ENCODE measurements at places on chromosomes 4 and X.
A peak's percentile ranks its signal among the peaks of the same experiment; 100 is the strongest.

DNA sequence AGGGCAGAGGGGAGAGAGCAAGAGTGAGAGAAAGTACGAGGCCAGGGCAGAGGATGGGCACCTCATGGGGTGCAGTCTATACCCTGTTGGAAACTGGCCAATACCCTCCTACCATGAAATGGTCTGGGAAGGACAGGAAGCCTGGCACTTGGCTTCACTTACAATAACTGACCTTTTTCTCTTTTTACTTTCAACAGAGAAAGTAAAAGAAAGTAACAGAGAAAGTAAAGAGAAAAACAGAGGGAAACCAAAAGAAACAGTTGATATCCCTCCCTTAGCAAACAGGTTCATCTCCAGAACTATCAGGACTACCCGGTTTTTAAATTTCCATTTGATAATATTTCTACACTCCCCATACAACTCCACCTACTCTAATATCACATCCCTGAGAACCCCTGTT, 20.6 kb downstream of the ARL13A start:
- no peak for DNase-seq

DNA sequence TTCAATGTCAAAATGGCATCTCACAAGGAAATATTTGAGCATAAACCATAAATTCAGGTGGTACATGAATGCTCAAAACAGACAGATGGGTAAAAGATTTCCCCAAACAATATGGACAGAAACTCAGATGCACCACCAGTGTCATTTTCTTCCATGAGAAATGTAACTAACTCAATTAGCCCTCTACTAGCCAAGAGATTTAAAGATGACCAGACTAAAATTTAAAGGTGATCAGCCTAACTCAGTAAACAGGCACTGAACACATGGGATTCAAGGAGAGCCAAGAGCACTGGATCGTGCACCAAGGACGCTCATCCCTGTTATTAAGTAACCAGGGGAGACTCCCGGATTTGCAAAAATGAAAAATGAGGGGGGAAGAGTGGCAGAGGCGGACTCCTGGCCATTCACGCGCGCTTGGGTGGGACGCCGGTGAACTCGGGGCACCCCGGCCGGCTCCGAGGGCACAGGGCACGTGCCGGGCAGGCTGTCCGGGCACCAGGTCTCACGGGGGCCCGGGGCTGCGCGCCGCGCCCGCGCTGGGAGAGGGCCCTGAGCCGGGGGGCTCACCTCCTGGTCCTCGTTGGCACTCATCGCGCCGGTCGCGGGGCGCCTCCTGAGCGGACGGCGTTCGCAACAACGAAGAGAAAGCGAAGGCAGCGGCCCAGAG, 490 bp downstream of the RWDD4 start:
- DNase-seq, result peak; percentile 77

- no peak for DNase-seq
Measured at GRCh38 chr4:139189972-139190371, 13.0 kb upstream of the ELF2 start.

DNA sequence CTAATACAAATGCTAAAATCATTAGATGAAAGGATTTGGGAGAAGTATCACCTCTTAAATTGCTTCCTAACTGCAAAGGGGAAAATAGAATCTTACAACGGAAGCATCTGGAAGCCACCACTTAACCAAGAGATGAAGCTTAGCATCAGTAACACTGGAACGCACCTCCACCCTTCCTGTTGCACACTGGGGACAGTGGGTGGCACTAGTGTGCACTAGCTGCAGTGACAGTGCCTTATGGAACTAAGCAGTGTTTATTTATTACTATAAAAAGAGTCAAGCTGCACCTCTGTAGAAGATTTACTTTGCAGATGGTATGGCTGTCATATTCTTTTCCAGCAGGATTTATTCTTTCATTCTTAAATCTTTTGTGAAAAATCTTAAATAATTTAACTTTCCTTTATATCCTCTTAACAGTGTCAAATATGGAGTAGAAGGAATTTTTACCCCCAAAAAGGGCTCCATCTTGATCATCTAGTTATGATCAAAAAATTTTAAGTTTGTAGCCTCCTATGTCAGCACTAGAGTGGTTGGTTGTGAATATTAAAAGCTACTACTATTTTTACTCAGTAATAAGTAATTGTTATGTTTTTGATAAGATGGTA, 76.7 kb downstream of the SCD5 start:
- peak; percentile 46 for DNase-seq

DNA sequence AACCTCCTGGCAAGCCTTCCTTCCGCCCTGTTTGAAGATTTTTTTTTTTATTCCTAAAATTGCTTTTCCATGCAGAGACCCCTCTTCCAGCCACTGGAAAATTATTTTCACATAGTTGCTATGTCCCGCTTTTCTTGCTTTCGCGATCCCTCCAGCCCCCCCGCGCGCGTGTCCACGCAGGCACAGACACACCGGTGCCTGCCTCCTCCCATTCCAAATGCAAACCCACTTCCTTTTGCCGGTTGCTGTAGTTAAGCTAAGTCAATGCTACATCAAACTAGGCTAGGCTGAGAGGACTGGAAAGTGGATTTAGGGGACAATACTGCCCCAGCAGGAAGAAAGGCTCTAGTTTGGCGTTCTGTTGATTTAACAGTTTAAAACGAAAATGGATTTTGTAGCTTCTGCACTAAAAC, 111.0 kb downstream of the DHX15 start:
- peak; percentile 50 for DNase-seq

DNA sequence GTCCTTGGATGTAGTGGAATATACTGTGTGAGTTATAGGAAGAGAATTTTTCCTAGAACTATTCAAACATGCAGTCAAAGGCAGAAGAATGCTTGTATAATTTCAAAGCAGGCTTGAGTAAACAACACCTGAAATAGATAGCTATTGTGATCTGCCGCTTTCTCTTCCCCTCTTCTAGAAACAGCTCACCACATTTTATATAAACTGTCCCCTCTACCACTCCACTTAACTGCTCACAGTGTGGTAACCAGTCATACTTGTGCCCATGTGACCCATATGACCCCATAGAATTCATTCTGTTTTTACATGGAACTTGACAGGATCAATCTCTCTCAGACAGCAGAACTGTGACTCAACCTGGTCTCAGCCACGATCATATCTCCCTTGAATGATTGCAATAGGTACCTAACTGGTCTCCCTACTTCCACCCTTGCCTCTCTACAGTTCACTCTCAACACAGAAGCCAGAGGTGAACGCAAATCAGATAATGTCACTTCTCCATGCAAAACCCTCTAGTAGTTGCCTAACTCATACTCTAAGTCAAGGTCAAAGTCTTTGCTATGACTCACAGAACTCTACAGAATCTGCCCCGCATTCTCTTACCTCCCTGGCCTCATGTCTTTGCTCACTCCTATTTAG, 85.6 kb upstream of the EFHC2 start:
- no peak for DNase-seq

DNA sequence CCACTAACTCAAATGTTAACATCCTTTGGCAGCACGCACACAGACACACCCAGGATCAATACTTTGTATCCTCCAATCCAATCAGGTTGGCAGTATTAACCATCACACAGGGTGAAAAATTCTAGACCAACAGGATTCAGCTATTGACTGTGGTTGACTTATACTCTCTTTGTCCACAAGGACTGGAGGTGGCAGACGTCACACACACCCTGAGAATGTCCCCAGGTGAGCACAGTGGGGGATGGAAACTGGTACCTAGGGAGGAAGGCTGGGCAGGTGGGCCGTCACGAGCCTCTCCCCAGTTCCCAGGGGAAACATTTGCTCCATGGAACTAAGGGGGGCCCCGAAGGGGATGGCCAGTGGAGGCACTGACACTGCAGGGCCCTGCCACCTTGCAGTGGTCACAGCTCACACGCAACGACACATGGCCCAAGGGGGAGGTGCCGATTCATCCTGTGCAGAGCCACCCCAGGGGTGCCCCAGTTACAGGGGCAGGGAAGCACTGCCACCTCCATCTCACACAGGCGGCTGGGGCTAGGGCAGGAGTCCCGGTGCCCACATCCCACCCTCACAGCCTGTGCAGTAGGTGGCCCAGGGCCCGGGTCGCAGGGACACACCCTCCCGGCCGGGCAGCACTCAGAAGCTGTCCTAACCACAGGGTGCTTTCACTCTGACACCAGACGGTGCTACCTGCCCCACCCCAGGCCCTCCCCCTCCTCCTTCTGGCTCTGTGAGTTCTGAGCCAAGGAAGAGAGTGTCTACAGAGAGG, 17.4 kb downstream of the ZFYVE28 start:
- DNase-seq, result no peak
